ENCODE measurements at places on chromosomes 2 and 18. TPM values are rescaled to one million over a fixed set of nuclear protein-coding genes. Genes with fewer than 3 reads are reported as not detected.

DNA sequence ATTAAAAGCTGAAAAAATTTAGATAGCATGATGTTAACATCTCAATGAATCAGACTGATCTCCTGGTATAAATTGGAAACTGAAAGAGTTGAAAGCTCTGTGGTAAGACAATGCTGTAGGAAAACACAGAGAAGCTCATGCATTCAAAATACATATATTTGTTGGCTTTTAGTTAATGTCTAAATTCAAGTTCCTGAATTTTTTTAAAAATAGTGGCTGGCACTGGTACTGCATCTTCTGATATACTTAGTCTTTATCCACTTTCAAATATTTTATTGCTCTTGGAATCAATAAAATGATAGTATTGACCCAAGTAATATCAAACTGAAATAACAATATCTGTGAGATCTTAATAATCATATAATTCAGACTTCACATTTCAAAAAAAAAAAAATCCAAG lies 151.4 kb upstream of the FIGN start:
- DNase-seq: no peak

- no peak for DNase-seq
Observed at GRCh38 chr2:227720680-227721079, 2.9 kb upstream of the SLC19A3 start.

GRCh38 chr2:116074161-116074560 lies 1631.7 kb downstream of the DPP10 start:
- no peak for DNase-seq

DNA sequence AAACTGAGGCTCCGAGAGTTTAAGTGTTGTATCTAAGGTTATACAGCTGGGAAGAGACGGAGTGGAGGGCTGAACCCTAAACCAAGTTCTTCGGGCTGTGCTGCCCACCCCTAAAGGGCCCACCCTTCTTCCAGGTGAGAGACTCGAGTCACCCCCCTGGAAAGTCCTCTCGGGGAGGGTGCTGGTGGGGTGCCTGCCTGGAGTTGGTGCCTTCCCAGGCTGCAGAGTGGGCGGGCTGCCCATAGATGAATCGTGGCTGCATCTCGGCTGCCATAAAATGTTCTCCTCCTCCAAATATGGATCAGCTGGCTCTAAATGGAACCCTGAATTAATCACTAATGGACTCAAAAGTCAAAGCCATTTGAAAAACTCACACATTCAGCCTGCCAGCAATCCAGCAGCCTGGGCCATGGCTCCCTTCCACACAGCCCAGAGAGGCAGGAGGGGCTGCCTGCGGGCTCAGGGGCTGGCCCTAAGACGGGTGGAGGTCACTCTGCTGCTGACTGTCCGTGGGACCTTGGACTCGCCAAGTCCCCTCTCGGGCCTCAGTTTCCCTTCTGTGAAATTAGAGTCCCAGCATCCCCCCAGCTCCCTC lies 7.7 kb downstream of the CIB4 start:
- no peak for DNase-seq

DNA sequence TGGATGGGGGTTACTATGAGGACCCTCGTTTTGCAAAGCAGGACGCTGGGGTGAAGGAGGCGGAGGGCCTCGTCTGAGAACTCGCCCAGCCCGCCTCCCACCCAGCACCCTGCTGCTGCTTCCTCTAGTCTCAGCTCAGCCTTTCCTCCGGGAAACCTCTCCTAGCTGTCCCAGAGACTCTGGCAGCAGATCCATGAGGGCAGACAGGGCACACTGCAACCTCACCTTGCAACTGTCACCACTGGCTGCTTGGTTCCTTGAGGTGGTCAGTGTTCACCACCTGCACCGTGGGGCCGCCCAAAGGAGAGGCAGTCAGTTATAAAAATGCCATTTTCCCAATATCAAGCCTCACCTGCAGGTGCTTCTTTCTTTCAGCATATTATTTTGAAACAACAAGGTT lies 45.6 kb downstream of the PARD6G start:
- no peak for DNase-seq

DNA sequence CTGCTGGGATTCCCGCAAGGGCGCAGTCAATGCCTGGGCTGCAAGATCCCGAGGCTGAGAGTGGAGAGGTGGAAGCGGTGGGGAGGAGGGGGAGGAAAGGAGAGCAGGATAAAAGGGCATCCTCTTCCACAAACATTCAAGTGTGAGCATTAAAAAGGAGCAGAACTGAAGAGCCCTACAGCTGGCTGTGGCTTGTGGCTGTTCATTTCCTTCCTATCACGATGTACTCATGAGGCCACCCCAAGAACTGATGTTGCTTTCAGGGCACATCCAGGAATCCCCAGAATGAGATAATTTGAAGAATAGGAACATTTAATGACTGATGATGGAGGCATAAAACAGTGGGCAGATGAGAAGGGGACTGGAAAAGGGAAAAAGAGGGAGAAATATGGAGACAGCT lies 230.8 kb upstream of the SMIM21 start:
- no peak for DNase-seq

DNA sequence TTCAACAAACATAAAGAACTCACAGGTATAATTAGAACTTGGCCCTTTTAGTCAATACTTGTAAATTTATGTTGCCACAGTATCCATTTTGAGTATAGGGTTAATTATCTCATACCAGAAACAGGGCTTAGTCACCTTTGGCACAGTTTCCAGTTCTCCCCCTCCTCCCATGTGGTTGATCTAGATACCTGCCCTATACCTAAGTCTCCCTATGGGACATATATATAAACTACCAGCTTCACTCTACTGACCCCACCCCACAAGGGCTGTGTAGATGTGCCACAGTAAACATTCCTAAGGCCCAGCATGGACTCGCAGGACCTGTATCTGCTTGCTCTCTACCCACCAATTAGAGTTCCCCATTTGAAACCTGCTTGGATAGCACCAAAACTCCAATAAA lies 371.7 kb upstream of the RND3 start:
- DNase-seq: no peak

OR6B2 gene
- not detected for total RNA-seq

BCL2 gene
- 8.4 TPM for total RNA-seq

TFCP2L1 gene
- 5.9 TPM for total RNA-seq

RTKN gene
- total RNA-seq: 88.4 TPM

FTCDNL1 gene
- 1.3 TPM for total RNA-seq

CRYGC gene
- not detected for total RNA-seq

ZNF532 gene
- 89.5 TPM for total RNA-seq

ACADL gene
- 1.1 TPM for total RNA-seq

ARHGAP28 gene
- 4.6 TPM for total RNA-seq

POU3F3 gene
- 19.0 TPM for total RNA-seq
